H9 (cell line): ENCODE measurements at places on chromosomes 11 and 22. TPM values are rescaled to one million over a fixed set of nuclear protein-coding genes. Genes with fewer than 3 reads are reported as not detected.

DNA sequence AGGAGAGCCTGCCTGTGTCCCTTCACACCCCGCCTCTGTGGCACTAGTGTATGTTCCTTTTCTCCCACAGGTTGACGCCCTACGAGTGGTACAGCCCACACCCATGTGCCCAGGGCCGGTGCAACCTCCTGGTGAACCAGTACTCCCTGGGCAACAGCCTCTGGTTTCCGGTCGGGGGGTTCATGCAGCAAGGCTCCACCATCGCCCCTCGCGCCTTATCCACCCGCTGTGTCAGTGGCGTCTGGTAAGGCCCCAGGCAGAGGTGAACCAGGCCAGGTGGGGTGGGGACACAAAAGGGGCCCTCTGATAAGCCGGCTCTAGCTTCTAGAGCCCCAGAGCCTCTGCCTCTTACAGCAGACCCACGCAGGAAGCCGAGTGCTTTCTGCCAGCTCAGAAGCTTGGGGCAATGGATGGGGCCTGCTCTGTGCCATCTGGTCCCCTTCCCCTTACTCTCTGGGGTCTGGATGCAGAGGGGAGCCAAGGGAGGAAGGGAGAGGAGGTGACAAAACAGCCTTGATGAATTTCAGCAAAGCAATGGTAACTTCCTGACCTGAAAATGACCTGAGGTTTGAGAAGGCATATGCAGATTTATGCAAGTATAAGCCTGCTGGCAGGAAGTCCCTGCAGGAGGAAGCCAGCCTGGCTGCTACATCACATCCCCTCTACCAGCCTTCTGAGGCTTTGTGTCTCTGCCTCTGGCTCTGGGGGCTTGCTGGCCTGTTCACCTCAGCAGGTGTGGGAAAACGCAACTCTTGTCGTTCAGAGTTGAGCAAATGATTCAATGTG lies 67.0 kb upstream of the TBCEL start:
- DNase-seq: peak; percentile 80

GRCh38 chr22:19051381-19052072 lies 70.7 kb downstream of the DGCR2 start:
- no peak for DNase-seq

DNA sequence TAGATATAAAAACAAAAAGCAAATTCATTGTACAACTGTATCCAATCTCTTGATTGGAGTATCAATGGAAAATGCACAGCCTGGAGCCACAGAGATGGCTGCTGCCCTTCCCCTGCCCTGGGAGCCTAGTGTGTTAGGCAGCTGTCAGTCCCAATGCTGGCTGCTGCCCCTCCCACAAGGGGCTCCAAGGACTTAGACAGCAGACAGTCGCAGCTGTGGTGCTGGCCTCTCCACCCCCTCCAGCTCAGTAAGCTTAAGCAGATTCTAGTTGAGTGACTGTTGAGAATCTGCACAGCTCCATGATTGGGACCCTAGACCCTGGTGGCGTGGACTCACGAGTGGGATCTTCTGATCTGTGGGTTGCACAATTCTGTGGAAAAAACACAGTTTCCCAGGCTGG lies 1511.2 kb downstream of the FAM181B start:
- DNase-seq: peak; percentile 28

Gene ADAMTS8
- 4.9 and 5.0 TPM in 2 replicates for total RNA-seq

Gene INPP5J
- total RNA-seq: 4.7 and 4.9 TPM in 2 replicates
